ENCODE measurements at places on chromosomes 16 and 17.
A peak's percentile ranks its signal among the peaks of the same experiment; 100 is the strongest.

DNA sequence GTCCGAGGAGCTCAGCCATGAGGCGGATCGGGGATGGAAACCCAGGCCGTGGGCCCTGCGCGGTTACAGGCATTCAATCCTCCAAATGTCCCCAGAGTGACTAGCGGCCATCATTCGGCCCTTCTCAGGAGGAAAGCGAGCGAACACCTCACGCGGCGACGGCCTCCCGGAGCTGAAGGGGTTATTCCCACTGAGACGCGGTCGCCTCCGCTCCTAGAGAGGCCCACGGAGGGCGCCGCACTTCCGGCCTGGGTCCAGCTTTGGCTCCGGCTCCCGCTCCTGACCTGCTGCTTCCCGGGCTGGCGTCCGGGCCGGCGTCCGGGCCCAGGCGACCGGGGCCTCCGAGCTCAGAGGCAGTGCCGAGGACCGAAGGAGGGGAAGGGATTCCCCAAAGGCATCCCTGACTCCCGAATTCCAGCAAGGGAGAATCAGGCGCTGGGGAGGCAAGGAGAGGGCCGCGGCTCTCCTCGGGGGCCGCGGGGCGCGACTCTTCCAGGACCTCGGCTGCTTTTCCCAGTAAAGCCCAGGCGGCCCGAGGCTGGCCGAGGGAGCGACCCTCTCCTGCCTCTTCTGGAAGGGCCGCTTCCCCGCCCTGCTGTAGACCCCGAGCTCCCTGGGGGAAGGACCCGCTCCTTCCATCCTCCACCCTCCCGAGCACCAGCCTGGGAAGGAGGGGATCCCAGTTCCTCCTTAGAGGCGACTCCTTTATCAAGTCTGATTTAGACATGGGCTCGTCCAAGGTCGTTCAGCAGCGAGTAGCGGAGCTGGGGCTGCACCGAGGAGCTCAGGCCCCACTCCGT lies 18.6 kb upstream of the ZNF629 start:
- DNase-seq, result no peak

DNA sequence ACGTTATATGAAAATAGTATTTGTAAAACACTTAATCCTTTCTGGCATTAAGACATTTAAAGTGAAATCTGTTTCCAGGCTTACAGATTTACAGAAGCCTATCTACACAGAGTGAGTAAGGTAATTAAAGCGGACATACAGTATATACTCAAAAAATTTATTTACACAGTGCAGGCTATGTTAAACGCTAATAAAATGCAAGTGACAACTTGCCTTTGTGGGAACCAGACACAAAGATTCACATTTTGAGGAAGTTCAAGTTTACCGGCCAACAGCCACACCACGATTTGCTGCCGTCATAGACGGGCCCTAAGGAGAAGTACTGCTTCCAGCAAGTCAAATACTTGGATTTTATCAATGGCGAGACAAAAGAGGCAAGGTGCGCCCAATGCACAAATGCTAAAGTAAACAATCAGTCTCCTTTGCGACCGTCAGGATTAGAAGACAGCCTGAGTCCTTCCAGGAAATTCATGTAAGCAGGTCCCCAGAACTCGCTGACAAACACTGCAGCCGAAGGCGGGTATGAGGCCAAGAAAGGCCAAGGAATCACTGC lies 801 bp downstream of the VPS35 start:
- DNase-seq, result no peak

DNA sequence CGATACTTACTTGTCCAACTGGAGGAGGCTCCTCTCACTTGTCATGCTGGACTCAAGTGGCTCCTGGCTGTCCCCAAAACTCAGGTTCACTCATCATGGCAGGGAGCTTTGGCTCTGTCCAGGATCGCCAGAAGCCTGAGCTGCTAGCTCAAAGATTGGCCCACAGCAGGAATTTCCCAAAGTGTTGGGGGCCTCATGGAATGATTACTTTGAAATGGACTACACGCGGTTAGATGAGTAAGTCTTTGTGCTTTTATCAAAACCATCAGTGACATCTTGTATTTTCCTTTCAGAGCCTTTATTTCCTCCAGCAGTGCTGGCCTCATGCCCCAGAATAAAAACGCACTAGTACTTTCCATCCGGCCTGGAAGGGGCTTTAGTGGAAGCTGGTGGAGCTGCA lies 29.2 kb upstream of the PHB1 start:
- DNase-seq, result no peak

DNA sequence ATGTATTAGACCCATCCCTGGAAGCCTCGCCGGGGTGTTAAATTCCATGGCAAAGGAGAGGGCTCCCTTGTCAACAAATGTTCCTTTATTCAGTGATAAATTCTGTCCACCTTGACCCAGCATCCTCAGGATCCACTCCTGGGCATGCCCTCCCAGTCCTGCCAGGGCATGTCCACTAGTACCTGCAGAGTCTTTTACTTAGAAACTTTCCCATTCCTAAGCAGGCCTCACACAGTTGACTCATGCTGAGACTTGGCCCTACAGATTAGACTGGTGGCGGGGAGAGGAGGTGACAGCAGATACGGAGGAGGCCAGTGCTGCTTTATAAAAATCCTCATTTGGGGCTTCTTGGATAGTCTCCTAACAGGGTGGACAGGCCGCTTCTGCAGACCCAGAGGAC lies 88.8 kb downstream of the CYLD start:
- no peak for DNase-seq

DNA sequence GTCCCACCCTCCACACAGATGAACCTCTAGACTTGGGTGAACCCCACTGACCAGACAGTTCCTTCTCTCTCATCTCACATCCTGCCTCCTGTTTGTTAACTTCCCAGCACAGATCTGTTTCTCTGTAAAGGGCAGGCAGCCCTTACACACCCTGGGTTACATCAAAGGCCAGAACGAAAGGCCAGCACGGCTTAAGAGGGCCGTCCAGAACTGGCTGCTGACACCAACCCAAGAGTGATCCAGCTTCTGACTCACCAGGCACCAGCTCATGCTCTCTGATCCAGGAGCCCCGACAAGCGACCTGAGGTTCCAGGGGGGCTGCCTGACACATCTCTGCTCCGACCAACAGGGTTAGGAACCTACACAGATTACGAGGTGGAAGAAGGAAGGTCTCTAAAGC lies 86.9 kb downstream of the MRM3 start:
- DNase-seq, result no peak

DNA sequence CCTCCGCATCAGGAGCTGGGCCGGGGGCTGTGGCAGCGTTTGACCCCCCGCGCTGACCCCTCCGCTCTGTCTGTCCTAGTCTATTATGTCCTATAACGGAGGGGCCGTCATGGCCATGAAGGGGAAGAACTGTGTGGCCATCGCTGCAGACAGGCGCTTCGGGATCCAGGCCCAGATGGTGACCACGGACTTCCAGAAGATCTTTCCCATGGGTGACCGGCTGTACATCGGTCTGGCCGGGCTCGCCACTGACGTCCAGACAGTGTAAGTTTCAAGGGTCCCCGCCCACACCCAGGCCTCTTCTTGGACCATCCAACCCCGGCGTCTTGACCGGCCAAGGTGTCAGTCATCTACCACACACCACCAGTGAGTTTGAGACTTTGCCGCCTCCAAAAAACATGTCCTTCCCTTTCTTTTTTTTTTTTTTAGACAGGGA lies 548 bp downstream of the PSMB3 start:
- no peak for DNase-seq

- no peak for DNase-seq
These were observed 10.5 kb upstream of the TIMP2 start for GRCh38 chr17:78935419-78936323.

DNA sequence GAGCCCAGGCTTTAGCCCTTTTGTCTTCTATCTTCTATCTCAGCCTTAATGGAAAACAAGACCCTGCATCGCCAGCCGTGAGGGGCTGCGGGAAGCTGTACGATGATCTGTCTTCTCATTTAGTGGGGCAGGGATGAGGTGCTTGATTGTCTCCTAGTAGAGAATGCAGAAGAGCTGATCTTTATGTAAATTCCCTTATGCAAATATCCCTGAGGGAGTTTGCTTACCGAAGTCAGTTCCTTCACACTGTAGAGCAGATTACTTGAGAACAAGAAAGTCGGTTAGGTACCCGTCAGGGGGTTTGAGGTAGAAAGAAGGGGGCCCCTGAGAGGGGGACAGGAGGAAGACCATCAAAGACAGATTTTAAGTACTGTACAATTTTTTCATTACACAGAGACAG lies 66.2 kb downstream of the IRF8 start:
- no peak for DNase-seq

GRCh38 chr17:57114085-57114673 lies 29.1 kb downstream of the AKAP1 start:
- DNase-seq, result peak; percentile 66

DNA sequence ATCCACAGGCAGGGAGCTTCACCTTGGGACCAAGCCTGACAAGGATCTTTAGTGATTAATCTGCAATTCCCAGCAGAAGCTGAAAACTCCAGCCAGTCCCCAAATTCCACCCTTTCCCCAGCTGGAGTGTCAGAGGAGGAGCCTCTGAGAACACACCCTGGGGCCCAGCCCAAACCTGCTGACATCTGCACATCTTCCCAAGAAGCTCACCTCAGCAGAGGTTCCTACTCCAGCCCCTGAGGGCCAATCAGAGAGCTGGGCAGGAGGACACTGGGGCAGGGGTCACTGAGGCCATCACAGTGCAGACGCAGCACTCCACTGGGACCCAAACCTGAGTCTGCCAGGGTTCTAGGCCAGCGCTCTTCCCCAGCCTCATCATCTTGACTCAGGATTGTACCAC lies 44.9 kb downstream of the CNGB1 start:
- no peak for DNase-seq

- DNase-seq, result peak; percentile 69
These were observed 40.5 kb downstream of the MYH3 start for GRCh38 chr17:10616502-10617119.

DNA sequence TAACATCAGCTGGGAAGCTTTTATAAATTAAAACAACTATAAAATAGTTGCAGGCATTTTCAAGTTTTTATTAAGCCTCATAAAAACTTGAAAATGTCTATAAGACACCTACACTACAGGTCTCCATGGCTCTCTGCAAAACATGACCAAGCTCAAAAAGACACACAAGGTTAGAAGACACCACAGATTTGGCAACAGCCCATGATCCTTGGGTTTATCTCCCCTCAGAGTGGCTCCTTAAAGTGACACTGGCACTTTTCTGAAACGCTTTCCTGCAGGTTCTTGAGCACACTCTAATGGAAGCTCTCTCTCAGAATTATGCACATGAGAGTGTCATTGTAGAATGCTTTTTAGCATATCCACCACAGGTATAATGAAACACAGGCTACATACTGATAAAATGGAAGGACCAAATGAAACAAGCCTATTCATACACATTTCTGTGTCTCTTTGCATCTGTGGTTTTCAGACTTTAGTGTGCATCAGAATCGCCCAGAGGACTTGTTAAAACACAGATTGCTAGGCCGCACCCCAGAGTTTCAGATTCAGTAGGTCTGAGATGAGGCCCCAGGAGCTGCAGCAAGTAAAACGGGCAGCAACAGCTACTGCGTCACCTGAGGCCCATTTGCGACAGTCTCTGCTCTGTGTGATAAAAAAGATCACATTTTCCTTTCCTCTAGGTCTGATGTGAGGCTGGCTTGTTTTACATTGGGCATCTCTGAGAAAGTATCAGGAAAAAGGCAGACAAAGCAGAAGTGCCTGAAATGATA lies 75.0 kb upstream of the WSB1 start:
- no peak for DNase-seq

- DNase-seq, result peak; percentile 69
These were observed 3.0 kb downstream of the UBALD2 start for GRCh38 chr17:76268015-76268749.

DNA sequence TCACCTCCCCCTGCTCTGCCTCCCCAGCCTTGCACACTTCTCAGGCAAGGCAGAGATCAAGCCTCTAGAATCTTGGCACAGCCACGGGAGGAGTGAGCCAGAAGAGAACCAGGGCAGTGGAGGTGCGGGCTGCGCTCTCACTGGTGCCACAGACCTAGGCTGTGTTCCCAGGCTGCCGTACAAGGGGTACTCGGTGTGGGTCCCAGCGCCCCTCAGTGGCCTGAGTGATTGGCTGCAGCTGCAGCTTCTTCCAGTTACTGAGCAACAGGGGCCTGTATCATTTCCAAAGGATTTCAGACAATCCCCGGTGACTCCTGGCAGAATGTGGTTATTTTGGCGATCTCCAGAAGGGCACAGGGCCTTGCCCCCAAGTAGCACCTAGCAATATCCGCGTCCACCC lies 1852.1 kb downstream of the TP53TG3F start:
- DNase-seq, result no peak
